Activated naive CD4-positive, alpha-beta T cell treated with anti-CD3 and anti-CD28 coated beads, Interleukin-2, amount 10 ng/mL, durations not matched to agents 7 days and 5 days (primary cell): ENCODE measurements at places on chromosomes 11 and 22.
A peak's percentile ranks its signal among the peaks of the same experiment; 100 is the strongest.

GRCh38 chr11:66268952-66269905 is 790 bp downstream of the RAB1B start:
- DNase-seq: peak; percentile 42

DNA sequence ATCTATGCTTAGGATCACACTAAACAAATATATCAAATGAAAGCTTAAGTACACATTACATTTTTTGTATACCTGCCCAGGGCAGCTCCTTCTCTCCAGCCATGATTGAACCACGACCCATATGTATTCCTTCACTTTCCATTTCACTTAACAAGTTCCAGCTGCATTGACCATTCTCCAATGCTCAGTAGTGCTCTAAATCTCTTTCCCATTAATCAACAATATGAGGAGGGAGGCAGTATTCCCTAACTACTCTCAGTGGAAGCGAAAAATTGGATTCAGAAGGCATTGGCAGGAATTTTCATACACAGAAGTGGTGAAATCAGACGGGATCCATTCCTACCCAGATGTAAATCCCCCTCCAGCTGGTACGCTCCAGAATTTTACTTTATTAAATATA is 372.0 kb upstream of the LUZP2 start:
- DNase-seq: no peak

DNA sequence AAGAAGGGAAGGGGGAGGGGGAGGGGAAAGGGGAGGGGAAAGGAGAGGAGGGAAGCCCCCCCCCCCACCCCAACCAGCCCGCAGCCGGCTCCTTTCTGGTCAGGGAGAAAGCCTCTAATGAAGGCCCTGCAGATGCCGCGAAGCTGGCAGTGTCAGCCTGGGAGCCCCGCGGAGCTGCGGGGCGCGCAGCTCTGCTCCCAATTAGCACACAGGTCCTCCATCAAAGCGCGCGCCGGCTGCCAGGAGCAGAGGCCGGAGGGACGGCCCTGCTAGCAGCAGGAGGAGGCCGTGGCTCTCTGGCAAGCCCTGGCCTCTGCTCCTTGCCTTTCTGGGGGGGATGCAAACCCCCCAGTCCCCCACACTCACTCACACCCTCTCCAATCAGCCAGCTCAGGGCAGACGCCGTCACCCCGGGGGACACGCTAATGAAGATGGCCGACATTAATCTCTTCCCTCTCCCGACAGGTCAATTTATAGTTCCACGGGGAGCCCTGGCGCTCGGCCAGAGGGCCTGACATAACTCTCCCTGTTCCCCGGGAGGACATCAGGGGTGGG is 70.5 kb upstream of the TCF20 start:
- no peak for DNase-seq

DNA sequence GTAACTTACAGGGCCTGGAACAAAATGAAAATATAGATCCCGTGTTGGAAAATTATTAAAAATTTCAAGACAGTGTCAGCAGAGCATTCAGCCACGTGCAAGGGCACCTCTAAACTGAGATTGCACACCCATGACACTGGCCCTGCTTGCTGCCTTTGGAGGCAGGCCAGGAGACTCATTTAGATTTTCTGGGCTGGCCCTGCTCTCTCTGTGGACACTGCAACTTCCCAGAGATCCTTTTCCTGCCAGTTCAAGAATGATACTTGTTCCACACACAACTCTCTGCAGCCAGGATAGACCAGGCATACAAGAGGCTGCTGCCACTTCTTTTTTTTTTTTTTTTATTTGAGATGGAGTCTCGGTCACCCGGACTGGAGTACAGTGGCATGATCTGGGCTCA is 56.7 kb upstream of the PTPRJ start:
- no peak for DNase-seq

- DNase-seq: no peak
Measured at GRCh38 chr11:120715239-120715638, 203.7 kb downstream of the GRIK4 start.

DNA sequence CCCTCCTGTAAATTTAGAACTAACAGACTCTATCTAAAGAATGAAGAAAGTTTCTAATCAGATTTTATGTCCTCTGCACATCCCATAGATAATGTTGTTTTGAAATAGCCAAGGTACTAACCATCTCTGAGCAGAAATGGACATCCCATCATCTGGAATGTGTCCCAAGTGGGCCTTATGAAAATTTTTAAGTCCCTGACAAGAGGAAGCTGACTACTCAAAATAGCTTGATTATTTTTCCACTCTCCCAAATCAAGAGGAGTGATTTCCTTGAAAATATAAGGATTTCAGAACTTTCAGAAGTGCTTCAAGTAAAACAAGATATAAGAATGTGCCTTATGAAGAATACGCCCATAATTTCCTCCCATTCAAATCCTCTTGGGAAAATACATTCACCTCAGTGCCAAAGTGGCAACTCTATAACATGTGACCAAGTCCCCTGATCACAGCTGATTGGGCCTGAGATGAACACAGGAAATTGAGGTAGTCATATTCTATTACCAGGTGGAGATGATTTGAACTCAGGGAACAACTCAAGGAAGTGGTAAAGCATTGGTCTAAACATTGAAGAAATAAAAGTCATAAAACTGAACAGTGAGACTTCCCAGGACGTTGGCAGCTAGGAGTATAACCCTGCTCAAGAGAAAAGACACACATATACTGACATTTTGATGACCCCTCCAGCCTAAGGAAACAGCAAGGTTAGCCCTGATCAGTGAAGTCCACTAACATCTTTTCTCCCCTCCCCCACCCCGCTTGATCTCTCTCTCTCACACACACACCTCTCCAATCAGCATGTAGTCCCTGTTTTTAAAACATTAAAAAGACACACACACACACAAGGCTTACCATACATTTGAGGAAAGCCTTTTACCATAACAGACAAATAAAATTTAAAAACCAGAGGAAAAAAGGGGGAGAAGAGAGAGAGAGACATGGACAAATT is 70.8 kb upstream of the TEAD1 start:
- DNase-seq: no peak

DNA sequence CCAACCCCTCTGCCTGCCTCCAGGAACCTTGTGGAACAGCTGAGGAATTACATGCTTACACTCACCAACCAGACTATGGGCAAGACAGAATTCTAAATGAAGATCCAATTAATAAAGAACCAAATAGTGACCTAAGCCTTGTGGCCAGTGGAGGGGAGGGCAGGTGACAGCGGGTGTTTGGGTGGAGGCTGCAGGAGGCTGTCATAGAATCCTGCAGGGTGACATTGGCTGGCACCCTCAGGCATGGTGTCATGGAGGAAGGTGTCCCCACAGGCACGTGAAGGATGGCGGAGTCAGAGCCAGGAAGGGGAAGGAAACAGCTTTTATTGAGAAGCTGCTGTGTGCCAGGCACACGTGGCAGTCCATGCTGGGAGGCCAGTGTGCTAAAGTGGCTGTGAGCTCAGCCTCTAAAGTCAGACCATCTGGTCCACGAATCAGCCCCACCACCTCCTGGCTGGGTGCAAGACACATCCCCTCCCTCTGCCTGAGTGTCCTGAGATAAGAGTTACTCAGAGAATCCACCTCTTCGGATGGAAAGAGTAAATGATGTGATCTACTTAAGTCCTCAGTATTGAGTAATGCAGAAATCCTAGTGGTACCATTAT is 8.7 kb downstream of the MYO18B start:
- DNase-seq: no peak

DNA sequence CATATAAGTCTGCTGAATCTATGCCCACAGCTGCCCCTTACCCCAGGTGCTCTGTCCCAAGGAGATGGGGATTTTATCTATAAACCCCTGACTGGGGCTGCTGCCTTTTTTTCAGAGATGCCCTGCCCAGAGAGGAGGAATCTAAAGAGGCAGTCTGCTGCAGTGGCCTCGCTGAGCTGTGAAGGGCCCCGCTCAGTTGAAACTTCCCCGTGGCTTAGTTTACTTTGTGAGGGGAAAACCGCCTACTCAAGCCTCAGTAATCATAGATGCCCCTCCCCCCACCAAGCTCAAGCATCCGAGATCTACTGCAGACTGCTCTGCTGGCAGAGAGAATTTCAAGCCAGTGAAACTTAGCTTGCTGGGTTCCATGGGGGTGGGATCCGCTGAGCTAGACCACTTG is 7.4 kb upstream of the SCGB1D4 start:
- DNase-seq: no peak

- peak; percentile 22 for DNase-seq
Measured at GRCh38 chr11:32894149-32894827, 1.7 kb downstream of the QSER1 start.

DNA sequence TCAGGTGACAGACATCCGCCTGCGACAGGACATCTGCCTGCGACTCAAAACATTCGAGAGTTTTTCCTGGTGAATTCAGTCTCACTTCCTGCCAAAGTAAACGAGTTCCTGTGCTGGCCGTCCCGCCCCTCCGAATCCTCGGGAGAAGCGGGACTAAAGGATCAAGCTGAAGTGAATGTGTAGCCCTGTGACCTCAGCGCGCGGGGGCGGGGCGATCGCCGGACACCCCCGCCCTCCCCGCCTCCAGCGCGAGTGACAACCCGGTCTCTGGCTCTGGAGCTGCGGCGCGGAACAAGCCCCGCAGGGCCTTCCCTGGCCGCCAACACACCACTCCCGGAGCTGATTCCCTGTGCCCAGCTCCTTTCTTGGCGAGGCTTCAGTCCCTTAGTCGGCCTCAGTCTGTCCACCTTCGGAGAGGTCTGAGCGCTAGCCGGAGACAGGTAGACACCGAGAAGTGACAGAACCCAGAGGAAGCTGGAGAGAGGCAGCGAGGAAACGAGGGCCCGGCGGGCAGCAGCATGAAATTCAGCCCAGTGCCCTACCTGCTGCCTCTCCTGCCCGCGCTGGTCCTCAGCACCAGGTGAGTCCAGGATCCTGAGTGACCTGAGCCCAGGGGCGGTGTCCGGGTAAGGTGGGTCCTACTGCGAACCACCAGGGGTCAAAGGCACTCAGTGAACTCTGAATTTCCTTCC is 766.4 kb upstream of the LUZP2 start:
- DNase-seq: no peak

GRCh38 chr22:28856095-28856455 is 27.3 kb upstream of the ZNRF3 start:
- no peak for DNase-seq

GRCh38 chr22:22787151-22787550 is 100.5 kb upstream of the IGLL5 start:
- no peak for DNase-seq

GRCh38 chr11:119681361-119681910 is 47.6 kb downstream of the NECTIN1 start:
- no peak for DNase-seq

GRCh38 chr22:24968066-24968561 is 15.6 kb downstream of the KIAA1671 start:
- DNase-seq: no peak

DNA sequence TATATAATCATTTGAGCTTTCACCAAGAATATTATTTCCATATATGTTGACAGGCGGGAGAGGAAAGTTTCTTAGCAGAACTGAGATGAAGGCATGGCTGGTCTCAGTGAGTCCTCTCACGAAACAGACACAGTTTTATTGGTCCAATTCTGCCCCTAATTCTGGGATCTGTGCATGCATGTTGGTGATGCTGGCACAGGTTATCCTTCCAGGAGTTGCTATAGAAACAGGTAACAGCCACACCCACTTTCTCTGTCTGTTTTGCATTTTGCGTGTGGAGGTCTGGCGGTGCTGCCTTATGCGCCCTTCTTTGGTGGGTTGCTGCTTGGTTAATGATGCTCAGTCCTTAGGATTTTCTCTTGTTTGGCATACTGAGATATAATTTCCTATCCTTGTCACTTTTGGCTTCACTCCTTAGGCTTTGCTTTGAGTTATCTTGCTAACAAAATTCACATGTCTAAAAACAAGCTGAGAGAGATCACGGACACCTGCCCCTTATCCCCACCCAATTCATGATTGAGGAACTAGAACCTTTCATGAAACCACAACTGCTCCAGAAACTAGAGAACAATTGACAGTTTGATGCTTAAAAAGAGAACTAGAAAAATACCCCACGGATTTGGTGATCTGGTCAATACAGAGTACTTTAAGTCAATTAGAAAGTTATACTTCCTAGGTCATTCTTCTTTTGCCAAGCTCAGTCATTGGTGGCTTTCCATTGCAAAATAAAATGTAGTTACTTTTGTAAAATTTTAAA is 189.3 kb downstream of the FAT3 start:
- DNase-seq: no peak

DNA sequence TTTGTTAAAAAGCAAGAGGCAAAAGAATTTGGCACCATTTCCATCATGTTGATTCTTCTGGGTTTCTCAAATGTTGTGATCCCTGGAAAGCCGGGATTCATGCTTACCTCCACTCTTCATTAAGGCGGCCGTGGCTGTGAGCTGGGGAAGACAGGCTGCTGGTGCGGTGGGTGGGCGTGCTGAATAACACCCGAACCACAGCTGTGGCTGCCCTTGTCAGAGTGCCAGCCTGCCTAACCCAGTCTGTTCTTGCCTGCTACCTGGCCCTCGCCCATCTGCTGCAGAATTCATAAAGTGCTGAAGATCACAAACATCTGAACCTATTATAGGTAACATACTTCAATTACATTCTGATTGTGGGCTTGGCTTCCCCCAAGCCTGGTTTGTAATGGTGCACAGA is 95.8 kb upstream of the RCN1 start:
- DNase-seq: no peak

DNA sequence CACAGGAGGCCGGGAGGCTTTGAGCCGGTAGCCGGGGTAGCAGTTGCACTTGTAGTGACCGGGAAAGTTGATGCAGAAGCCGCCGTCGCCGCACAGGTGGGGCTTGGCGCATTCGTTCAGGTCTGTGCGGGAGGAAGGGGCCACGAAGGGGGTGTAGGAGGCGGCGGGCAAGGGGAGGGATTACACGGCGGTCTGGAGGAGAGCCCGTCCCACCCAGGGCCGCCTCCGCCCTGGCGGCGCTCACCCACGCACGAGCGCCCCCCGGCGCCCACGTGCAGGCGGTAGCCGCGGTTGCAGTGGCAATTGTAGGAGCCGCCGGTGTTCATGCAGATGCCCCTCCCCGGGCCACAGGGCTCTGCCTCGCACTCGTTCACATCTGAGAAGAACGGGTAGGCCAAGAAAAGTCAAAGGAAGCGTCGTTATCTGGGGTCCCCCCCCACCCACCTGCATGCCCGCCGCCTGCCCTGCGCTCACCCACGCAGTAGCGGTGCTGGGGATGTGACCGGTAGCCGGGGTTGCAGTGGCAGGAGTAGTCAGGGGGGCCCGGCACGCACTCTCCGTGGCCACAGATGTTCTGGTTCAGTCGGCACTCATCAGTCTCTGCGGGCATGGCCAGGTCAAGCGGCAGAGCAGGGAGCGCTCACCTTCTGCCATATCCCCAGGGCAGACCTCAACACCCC is 10.6 kb downstream of the LTBP3 start:
- no peak for DNase-seq
